HuH-7 (cell line): ENCODE measurements at places on chromosomes 2 and 18.

GRCh38 chr2:233013650-233014049 is 594 bp upstream of the NGEF start:
- no peak for DNase-seq

DNA sequence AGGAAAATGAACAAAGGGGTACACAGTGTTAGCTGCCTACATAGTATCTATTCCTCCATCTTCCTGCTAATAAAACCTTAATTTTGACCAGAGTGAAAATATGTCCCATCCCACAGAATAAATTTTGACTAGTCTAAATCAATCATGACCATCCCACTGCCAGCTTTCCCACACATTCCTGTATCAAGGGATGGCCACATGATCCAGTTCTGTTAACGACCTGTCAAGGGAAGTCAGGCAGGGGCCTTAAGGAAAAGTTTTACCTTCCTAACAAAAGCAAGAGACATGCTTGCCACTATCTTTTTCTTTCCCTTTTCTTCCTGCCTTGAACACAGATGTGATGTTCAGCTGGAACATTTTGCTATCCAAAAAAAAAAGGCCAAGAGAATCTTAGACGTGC is 185.0 kb upstream of the CHAC2 start:
- no peak for DNase-seq

DNA sequence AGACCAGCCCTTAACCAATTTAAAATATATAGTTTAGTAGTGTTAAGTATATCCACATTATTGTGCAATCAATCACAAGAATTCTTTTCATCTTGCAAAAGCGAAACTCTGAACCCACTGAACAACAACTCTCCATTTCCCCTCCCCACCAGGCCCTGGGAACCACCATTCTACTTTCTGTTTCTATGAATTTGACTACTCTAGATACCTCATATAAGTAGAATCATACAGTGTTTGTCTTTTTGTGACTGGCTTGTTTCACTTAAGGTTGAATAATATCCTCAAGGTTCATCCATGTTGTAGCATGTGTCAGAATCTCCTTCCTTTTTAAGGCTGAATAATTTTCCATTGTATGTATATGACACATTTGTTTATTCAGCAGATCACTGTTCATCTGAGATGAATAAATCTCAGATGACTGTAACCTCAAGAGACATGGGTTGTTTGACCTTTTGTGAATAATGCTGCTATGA is 8.1 kb upstream of the SOS1 start:
- DNase-seq = no peak

DNA sequence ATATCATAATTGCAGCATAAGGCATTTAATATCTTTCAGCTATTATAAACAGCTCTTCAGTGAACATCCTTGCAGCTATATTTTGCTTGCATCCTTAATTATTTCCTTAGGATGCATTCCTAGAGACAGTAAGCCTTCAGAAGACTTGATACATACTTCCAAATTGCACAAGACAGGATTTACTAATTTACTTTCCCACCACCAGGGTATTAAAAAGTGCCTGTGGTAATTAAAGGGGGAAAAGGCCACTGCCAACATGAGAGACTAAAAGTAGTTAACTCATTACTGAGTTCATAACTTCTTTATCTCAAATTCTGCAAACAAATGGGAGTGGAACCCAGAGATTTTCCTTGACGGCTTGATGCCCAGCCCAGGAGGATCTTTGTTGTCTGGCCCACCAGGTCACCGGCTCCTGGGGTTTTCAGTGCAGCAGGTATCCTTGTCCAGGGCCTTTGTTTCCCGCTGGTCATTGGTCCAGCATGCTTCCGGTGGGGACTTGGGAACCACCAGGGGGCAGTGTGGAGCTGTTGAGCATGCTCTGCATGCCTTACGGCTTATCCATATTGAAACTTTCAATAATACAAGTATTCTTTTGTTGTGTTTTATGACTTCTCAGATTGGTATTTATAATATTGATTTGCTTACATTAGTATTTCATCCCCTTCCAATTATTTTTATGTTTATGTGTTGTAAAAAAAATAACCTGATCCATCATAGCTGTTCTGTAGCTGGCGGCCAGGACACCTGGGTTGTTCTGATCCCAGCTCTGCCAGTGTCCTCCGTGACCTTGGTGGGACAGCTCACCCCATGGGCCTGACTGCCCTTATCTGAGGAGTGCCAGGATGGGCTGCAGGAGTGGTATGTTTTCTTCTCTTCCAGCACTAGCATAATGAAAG is 61.4 kb downstream of the TGOLN2 start:
- DNase-seq = peak; percentile 68

- DNase-seq = no peak
Observed at GRCh38 chr2:171297956-171298355, 135.8 kb downstream of the METTL8 start.

GRCh38 chr2:202032846-202033316 is 774 bp upstream of the FZD7 start:
- DNase-seq = peak; percentile 65

- DNase-seq = no peak
Observed at GRCh38 chr2:120317916-120318315, 28.0 kb upstream of the INHBB start.

- no peak for DNase-seq
Observed at GRCh38 chr18:47935321-47936055, 5.0 kb upstream of the SMAD2 start.

- DNase-seq = no peak
Observed at GRCh38 chr2:24618680-24619079, 127.6 kb downstream of the NCOA1 start.

- no peak for DNase-seq
Observed at GRCh38 chr18:37398248-37398920, 167.2 kb downstream of the CELF4 start.

- DNase-seq = no peak
Observed at GRCh38 chr2:48221846-48222516, 308.0 kb upstream of the STON1 start.

- DNase-seq = no peak
Observed at GRCh38 chr2:151523850-151524249, 114.1 kb downstream of the RIF1 start.

- DNase-seq = peak; percentile 34
Observed at GRCh38 chr2:112821142-112821541, 15.4 kb downstream of the IL1B start.

DNA sequence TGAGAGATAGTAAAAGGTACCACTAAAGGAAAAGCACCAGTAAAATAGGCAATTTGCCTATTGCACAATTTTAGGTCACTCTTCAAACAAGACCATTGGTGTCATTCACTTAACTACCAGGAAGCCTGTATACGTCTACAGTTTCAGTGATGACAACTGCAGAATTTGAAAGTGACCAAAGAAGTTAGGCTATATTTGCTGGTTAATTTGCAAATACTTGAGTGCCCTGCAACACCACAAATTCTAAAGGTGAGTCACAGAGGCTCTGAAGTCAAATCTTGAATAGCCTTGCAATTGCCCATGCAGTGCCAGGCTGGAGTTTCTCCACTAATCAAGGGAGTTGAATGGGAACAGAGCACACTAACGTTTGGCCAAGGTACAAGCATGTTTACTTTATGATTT is 128.7 kb upstream of the CCDC68 start:
- DNase-seq = peak; percentile 10

- DNase-seq = peak; percentile 33
Observed at GRCh38 chr2:208466151-208466919, 59.7 kb downstream of the PTH2R start.

- DNase-seq = no peak
Observed at GRCh38 chr2:215803150-215803549, 210.2 kb downstream of the MREG start.

DNA sequence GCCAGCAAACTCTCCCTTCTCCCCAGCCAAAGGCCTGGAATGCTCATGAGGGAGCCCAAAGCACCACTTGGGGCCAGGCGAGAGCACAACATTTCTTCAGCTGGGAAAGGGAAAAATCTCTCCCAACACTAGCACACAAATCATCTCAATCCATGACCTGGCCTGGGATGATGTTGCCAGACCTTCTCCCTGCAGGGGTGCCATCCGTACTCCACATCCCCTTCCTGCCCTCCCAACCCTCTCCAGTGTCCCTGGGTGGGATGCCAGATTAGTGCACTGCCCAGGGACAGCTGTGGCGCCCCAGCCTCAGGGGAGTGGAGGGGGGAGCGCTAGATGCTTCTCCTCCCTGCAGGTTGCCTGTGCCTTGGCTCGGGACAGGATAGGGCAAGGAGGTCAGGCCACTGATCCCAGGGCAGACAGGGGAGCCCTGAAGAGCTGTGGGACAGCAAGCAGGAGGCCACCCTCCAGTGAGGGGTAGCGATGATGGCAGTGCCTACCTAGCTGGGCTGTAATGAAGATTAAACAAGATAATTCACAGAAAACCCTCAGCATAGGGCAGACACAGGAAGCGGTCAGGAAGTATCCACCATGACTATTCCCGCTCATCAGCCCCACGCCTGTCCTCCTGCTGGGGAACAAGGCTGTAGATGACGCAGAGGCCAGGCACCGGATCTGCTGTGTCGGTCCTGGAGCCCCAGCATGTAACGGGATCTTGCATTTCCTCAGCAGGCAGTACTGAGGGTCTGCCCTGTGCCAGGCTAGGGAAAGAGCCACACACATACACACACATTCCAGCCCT is 31.1 kb downstream of the SERTAD2 start:
- DNase-seq = no peak

GRCh38 chr2:166031054-166031453 is 77.5 kb upstream of the TTC21B start:
- no peak for DNase-seq

- DNase-seq = no peak
Observed at GRCh38 chr18:49563701-49564517, 2.1 kb downstream of the LIPG start.

DNA sequence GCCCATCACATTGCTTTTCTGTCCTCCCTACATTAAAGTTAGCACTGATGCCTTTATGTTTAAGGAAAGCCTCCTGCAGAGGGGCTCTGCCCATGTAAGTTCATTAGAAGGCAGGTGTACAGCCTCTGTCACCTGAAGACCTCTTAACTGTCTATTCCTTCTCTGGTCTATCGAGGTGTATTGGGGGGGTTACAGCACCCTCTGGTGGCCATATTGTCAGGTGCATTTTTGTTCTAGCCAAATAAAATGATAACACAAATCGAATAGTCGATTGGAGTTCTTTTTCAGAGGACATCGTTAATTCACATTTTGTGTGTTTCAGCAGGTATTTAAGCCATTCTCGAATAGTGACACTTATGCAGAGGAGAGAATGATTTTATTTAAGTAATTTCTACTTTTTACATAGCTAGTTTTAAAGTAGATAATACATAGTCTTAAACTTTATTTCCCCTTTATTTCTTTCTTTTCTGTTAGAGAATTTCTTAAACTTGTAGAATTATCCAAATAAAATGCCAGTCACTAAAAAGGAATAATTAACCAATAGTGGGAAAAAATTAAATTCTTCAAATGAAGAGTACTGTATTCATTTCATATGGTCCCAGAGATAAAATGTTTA is 136.8 kb downstream of the NEDD4L start:
- DNase-seq = peak; percentile 47

GRCh38 chr2:207847807-207848544 is 78.3 kb upstream of the FZD5 start:
- DNase-seq = no peak

- DNase-seq = peak; percentile 31
Observed at GRCh38 chr2:207528980-207529329, 807 bp upstream of the CREB1 start.

DNA sequence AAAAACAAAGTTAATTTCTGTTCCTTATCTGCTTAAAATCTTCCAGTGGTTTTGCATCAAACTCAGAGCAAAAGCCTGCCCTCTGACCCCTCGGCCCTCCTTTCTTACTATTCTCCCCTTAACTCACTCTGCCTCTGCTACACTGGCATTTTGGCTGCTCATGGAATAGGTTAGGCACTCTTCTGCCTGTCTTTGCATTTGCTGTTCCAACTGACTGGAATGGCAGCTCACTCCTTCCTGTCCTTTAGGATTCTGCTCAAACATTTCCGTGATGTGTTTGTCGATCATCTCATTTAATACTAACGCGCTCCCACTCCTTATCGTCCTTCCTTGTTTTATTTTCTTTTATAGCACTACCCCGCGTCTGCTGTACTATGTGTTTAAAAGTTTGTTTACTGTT is 815 bp downstream of the CEBPZ start:
- no peak for DNase-seq
